Suppressor macrophage (primary cell): ENCODE measurements at places on chromosomes 1 and 21.

DNA sequence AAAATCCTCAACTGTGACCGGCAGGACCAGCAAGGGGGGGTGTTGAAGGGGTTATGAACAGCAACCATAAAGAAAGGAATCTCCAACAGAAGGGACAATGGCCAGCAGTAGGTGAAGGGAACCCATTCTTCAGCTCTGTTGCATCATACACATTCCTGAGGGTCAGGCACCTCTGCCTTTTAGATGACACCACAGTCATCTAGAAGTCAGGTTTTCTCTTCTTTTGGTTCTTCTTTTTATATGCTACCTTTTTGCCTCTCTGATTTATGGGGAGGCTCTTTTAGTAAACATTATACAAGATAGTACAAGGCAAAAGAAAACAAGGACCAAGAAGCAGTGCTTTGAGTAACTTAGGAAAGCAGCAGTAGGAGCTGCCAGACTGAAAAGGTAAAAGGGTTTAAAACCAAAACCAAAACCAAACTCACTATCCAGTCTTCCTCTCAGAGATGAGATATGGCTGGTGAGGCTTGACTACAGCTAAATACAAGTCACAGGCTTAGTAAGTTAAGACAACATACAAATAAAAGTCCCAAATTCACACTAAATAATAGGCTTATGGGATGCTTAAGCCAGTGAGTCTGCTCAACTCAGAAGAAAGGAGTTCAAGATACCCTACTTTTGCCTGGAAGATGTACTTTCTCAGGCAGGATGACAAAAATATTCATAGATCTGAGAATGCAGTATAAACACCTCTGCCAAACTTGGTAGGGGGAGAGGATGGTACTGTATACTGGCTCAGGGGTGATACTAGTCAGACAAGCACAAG is 4.1 kb downstream of the TEX38 start:
- no peak for DNase-seq

GRCh38 chr1:228293816-228294500 is 86.1 kb downstream of the OBSCN start:
- no peak for DNase-seq

DNA sequence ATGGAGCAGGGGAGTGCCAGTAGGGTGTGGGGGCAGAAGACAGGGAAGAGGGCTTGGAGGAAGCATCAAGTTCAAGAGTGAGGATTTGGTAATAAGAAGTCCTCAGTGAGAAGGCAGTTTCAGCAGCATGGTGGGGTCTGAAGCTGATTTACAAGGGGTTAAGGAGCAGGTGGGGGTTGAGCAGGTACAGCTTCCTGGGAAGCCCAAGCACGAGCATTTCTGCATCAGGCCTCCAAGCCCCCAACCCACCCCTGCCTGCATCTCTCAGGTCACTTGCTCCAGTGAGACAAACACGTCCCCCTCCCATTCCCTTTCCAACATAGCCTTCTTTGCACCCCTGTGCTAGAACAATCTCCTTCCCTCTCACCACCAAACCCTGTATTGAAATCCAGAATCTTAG is 574.7 kb downstream of the MATN1 start:
- DNase-seq, result no peak

GRCh38 chr1:21381354-21381753 is 58.6 kb upstream of the NBPF3 start:
- DNase-seq, result no peak

DNA sequence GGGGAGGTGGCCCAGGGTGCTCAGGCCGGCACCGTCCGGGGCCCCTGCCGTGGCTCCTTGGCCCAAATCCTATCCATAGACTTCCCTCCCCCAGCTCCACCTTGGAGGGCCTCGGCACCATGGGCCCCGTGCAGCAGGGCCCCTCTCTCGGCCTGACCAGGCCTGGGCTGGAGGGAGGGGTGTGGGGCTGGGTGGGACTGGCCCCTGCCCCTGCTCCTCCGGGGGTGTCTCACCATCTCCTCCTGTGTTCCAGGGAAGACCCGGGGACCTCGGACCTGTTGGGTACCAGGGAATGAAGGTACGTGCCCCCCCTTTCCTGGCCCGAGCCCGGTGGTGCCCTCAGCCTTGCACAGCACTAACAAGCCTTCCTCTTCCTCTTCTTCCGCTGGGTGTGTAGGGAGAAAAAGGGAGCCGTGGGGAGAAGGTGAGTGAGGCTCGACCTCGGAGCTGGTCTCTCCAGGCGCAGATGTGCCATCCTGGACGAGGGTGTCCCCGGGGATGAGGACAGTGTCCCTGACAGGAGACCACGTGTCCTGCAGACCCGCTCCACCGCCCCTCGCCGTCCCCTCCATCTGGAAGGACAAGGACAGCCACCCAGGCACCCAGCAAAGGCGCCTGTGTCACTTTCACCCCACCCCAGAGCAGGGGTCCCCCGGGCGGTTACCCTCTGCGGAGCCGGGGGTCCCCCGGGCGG is 7.9 kb downstream of the COL6A1 start:
- no peak for DNase-seq

DNA sequence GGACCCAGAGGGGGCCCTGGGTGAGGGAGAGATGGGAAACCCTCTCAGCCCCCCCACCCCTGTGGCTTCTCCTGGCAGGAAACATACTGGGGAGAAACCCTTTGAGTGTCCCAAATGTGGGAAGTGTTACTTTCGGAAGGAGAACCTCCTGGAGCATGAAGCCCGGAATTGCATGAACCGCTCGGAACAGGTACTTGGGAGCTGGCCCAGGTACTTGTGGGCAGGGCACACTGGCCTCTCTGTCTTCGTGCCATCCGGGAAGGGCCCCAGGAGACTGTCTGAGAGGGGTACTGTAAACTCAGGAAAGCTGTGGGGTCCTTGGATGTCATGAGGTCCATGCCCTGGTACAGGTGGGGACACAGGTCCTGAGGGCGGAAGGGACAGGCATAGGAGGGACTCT is 6.0 kb downstream of the ZBTB48 start:
- no peak for DNase-seq

DNA sequence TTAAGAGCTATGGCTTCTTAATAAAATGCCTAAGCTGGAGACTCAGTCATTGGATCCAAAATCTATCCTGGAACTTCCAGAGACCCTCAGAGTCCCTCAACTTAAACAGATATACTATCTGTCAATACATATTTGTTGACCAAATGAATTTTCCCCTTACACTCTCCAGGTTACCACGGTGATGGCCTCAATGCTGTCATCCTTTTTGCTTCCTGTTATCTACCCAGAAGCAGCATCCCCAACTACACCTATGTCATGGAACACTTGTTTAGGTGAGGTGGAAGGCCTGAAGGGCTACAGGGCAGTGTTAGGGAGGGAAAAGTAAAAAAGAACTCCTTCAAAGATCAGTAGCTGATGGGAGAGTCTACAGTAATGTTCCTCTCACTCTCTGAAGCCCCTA is 4.4 kb upstream of the C1orf56 start:
- DNase-seq, result no peak

GRCh38 chr1:61980561-61980960 is 214.1 kb upstream of the L1TD1 start:
- DNase-seq, result peak; percentile 36

- peak; percentile 5 for DNase-seq
Observed at GRCh38 chr1:97063532-97063931, 341.9 kb downstream of the PTBP2 start.

DNA sequence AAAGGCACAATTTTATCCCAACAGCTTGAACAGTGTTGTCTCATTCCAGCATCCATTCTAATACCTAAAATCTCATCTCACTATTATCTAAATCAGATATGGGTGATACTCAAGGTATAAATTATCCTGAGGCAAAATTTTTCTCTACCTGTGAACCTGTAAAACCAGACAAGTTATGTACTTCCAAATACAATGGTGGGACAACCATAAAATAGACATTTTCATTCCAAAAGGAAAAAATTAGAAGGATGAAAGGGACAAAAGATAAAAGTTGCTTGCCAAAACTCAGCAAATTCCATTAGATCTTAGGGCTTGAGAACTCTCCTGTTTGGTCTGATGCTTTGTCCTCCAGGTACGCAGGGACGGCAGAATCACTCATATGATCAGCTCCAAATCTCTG is 650.5 kb downstream of the ADGRL2 start:
- no peak for DNase-seq

DNA sequence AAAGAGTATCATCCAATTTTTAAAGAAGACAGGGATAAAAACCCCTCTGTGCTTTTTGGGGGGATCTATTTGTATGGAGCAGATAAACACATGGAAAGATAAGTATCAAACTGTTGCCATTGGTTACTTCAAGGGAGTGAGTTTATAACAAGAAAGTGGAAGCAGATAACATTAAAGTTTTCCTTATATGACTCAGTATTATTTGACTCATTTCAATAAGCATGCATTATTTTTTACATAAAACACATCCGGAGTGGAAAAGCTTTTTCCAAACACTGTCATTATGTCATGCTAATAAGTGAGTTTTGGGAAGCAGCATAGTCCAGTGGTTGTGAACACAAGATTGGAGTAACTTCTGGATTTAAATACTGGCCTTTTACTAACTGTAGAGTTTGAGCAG is 452.2 kb downstream of the LTN1 start:
- DNase-seq, result no peak

GRCh38 chr1:6601923-6602668 is 573 bp downstream of the KLHL21 start:
- peak; percentile 58 for DNase-seq

DNA sequence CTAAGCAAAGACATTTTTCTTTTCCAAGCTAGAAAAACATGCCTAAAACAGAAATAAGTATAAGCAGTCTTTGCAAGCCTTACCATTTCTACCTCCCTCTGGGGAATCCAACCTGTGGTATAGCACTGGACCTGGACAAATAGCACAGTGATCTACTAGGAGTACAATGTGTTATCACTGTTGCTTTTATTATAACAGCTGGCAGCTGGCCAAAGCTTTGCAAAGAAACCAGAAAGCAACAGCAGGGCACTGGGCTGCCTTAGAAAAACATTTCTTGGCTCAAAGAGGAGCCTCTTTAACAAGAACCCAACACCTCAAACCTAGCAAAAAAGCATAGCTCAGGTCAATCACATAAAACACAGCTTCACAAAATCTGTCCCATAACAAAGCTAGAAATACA is 294.5 kb upstream of the GREM2 start:
- DNase-seq, result no peak

DNA sequence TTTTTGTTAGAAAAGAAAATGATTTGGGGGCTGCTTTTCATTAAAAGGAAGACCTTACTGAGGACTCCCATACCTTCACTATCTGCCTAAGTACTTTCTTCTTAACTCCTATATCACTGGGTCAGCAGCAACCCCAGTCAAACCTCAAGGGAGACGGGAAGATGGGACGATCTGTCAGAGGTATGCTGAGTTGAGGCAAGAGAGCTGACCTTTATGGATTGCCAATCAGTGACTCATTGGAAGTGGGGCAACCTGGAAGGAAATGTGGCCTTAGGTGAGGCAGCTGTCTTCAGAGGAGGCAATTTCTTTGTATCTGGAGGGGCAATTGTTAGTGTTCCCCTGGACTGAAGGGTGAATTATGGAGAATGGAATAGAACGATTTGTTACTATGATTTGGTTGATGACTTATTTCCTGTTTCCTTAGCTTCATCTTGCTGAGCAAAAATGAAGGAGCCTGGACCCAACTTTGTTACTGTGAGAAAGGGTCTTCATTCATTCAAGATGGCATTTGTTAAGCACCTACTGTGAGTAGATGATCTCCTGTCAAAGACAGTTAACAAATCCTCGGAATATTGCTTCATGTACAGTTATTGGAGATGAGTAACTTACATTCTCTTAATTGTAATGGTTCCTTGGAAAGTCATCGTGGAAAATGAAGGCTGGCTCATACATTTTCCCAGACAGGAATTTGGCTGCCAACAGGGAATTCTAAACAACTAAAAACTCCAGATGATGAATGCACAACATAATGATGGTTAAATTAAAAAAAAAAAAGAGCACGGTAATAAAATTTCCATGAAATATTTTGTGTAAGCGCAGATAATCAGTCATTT is 134.7 kb upstream of the KCNJ15 start:
- no peak for DNase-seq

DNA sequence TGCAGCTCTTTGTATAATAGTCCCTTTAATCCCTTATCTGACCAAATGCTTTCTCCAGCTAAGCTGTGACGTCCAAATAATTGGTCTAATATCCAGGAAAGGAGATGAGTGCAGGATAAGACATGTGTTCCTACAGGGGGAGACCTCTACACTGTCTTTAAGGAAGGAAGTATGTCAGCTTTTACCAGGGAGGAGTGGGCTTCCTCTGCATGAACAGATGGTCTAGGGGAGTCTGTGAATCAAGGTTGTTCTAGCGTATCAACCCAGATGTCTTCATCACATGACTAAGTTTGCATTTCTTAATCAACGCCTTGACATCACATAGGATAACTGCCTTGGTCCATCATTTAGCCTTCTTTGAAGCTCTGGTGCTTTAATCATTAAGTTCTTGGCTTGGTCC is 528.2 kb downstream of the MRPL39 start:
- no peak for DNase-seq
